Activated T-cell treated with anti-CD3 and anti-CD28 coated beads for 24 hours (primary cell): ENCODE measurements at places on chromosomes 5 and 9.

GRCh38 chr9:35789541-35789940 is 1.9 kb upstream of the NPR2 start:
- DNase-seq: no peak

GRCh38 chr5:145908206-145908960 is 28.0 kb upstream of the SH3RF2 start:
- no peak for DNase-seq

DNA sequence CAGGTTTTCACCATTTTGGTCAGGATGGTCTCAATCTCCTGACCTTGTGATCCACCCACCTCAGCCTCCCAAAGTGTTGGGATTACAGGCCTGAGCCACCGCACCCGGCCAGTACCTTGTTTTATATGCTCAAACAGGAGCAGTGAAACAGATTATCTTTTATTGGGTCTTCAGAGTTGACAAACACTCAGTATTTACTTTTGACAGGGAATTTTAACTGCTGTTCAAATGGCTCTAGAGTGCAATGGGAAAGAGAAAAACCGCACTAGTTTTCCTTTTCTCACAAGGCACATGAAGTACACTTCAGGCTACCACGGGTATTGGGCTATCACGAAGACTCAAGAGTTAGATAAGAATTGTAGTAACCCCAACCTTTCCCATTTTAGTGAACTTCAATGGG is 471.9 kb upstream of the DAB2 start:
- DNase-seq: no peak

DNA sequence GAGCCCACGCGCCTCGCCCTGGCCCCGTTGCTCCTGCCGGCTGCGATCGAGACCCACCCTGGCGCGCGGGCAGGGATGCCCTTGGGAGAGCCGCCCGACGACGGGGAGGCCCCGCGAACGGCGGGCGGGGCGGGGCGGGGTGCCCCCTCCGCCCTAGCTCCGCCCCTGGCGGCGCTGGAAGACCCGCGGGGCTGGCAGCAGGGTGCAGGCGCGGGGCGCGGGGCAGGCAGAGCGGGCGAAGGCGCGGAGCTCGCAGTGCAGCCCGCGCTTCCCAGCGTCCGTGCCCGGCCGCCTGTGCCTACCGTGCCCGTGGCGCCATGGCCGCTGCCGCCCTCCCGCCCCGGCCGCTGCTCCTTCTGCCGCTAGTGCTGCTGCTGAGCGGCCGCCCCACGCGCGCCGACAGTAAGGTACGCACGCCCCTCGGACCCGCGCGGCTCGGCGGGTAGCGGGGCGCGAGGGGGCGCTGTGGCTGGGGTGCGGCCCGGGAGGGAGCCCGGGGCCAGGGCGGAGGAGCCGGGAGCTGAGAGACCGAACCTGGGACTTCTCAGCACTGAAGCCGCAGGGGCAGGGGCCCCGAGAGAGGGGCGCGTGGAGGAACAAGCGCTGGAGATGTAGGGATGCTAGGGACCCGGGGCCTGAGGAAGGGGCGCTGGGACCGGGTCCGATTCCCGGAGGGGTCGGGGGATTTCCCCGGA is at the start of gene OLFML2A:
OLFML2A (plus strand) TSS at position 180 of the 695 bp plus-strand sequence; CDS start at position 318, 138 bp downstream.
- no peak for DNase-seq

DNA sequence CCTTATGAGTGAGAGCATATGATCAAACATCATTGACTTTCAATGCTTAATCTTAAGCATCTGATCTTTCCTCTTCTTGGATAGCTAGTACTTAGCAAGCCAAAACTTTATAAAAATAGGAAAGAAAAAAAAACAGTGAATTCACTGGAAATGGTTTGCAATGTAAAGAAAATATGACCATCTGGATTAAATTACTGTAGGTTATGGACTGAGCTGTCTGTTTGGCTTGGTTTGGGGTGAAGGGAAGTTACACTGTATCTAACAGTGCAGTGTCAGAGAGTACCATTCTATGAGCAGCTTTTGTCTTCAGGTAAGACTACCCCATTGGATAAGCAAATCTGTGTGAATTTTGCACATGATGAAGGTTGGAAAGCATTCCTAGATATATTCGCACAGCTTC is 151.4 kb downstream of the TLE1 start:
- DNase-seq: no peak

DNA sequence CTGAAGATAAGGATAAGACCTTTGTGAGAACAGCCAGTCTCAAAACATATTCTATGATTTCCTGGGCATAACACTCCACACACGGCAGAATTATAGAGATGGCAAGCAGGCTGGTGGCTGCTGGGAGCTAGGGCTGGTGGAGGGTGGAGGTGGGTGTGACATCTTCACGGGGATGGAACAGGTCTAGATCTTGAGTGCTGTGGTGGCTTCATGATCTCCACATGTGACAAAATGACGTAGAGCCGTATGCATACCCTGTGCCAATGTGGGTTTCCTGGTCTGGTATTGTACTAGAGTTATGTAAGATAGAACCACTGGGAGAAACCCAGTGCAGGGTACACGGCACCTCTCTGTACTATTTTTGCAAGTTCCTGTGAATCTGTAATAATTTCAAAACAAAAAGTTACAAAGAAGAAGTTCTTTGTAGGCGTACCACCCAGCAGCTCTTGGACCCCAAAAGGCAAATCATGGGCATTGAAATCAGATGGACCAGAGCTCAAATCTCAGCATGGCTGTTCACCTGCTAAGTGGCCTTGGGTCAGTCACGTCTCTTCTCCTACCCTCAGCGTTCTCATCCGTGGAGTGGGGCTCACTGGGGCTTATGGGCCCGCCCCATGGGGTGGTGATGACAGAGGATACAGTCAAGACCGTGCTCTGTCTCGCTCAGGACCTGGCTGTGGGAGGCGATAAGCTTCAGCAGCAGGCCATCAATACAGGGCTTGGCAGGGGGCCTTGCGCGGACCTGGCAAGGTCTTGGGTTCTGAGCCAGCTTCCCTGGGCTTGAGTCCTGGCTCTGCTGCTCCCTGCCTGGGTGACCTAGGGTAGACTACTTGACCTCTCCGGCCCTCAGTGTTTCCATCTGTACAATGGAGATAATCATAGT is 74.7 kb upstream of the UNC5A start:
- DNase-seq: no peak

GRCh38 chr5:10619649-10620048 is 55.8 kb downstream of the ANKRD33B start:
- no peak for DNase-seq

- DNase-seq: no peak
Measured at GRCh38 chr9:37559125-37559524, 17.1 kb downstream of the FBXO10 start.

GRCh38 chr9:16868701-16869100 is 1.8 kb downstream of the BNC2 start:
- no peak for DNase-seq

GRCh38 chr5:88889189-88890069 is 6.4 kb upstream of the MEF2C start:
- DNase-seq: no peak

DNA sequence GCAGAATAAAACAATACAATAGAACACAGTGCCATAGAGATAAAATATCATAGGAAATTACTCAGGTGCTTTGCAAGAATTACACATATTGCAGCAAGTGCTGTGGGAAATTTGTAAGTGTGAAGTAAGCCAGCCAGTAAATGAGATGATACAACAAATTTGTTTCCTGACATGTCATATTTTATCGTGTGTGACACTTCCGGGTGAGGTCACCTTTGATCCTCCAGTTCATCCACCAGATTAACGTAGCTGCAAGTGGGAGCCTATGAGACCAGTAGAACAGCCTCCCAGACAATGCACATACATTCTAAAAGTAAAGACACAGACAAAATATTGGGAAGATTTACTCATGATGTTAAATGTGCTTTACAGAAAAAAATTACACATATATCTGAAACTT is 72.2 kb downstream of the PRDM9 start:
- DNase-seq: no peak

- no peak for DNase-seq
Measured at GRCh38 chr9:128701227-128701854, 962 bp upstream of the PKN3 start.

GRCh38 chr9:93225417-93225816 is 41.5 kb downstream of the WNK2 start:
- no peak for DNase-seq

- no peak for DNase-seq
Measured at GRCh38 chr5:63596254-63596653, 366.0 kb downstream of the HTR1A start.

DNA sequence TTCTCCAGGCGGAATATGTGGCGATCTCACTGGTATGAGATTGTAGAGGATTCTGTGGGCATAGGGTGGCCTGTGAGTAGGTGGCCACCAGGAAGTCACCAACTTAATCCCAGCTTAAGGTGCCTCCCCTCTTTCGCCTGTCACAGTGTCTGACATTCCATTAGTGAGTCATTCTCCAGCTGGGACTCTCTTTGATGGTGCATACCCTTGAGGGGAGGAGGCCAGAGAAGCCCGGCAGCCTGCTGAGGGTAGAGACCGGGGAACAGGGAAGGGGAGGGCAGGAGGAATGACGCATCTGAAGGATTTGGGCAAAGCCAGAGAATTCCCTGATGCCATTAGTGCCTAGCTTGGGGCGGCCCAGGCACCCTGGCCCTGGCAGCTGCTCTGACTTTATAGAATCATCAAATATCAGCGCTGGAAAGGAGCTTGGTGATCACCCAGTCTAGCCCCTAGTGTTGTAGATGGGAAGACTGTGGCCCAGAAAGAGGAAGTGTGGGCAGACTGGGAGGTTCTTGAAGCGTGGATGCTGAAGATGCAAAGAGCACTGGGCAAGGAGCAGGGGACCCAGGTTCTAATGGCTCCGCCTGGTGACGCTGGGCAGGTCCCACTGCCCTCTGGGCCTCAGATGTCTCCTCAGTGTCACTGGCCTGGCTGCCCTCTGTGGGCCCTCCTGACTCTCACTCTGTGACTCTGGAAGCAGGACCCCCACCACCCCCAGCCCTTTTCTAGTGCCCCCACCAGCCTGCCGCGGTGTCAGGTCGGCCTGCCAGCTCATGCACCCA is 41.4 kb downstream of the DAB2IP start:
- no peak for DNase-seq

DNA sequence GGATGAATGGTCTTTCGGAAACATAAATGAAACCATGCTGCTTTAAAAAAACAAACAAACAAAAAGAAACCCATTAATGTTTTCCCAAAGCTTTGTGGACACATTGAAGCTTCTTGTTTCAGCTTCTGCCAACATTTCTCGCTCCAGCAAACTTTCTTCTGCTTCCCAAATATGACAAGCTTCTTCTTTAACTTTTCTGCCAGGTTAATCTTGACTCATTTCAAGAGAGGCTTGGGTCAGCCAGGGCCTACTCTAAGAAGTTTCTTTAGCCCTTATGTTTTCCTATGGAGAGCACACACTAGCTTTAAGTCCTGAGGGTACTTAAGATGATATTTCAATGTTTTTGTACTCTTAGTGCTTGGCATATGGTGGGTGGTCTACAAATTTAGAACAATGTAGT is 6.1 kb downstream of the ANXA1 start:
- DNase-seq: no peak

- DNase-seq: no peak
Measured at GRCh38 chr9:33190021-33190705, 23.0 kb upstream of the B4GALT1 start.

- no peak for DNase-seq
Measured at GRCh38 chr5:33886283-33886682, 5.5 kb downstream of the ADAMTS12 start.

DNA sequence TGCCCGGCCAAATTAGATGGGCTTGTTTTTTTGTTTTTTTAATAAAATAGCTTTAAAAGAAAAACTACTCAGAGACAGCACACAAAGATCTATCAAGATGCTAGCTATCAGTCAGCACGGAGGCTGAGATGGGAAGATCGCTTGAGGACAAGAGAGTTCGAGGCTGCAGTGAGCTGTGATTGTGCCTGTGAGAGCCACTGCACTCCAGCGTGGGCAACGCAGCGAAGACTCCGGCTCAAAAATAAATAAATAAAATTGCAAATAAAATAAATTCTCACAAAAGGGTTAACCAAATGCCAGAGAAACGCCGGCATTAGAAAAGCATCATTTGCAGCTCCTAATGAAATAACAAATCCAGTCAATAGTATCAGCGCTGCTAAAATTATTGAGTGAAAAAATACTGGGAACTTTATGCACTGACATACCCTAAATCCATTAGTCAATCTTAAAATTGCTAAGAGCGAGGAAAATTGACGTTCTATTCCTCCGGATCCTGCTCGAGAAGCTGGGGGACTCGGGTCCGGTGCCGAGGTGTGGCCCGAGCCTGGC is 681 bp downstream of the CPLANE1 start:
- DNase-seq: no peak

- DNase-seq: no peak
Measured at GRCh38 chr5:94660506-94660905, 42.0 kb downstream of the SLF1 start.

DNA sequence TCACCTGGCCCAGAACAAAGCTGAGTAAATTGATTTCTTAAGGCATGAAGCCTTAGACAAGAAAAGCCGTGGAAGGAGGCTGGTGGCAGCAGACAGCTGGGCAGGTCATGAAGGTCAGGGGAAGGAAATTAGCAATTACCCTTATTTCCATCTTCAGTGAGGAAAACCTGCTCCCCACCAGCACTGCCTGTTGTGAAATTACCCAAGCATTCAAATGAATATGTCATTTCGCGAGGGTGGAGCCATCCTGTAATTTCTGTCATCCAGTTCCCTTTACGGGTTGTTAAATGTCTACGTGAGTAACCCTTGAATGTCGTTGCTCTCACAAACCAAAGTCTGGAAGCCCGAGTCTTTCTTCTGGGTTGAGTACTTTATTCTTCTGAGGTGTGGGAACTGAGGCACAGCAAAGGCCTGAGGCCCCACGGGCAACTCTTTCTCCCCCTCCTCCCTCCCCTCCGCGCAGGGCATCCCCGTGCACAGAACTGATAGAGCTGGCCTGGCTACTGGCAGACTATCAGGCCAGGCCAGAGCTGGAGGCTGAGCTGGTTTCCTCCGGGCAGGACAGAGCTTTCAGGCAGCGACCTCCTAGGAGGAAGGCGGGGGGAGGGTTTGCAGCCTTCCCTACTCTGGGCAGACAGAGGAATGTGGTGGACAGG is 22.0 kb upstream of the AK3 start:
- DNase-seq: no peak

DNA sequence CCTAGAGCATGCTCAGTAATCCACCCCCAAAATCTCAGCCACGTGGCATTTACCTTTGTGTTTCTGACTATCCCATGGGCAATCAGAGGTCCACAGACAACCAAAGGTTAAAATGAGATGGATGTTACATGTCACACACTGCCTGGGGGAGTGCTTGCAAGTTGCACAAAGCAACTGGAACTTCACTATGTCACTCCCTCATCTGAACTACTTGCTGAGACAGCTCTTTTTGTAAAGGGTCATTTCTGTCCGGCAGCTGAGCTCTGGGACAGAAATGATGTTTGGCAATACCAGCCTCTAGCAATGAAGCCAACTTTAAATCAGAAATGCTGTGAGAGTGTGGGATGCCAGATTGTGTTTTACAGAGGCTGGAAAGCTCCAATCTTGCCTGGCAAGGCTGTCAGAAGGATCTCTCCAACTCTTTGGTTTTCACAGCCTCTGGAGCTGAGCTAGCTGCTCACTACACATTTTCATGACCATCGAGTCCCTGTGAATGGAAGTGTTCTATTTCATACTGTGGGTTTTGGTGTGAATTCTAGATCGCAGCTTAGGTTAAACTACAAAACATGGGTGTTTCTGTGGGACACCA is 66.3 kb upstream of the TMEM215 start:
- DNase-seq: no peak
